ENCODE measurements at places on chromosomes 2 and 18.

GRCh38 chr2:102033031-102033749, 41.4 kb downstream of the IL1R2 start:
- peak; percentile 93 for DNase-seq

GRCh38 chr2:115414466-115414865, 972.0 kb downstream of the DPP10 start:
- no peak for DNase-seq

DNA sequence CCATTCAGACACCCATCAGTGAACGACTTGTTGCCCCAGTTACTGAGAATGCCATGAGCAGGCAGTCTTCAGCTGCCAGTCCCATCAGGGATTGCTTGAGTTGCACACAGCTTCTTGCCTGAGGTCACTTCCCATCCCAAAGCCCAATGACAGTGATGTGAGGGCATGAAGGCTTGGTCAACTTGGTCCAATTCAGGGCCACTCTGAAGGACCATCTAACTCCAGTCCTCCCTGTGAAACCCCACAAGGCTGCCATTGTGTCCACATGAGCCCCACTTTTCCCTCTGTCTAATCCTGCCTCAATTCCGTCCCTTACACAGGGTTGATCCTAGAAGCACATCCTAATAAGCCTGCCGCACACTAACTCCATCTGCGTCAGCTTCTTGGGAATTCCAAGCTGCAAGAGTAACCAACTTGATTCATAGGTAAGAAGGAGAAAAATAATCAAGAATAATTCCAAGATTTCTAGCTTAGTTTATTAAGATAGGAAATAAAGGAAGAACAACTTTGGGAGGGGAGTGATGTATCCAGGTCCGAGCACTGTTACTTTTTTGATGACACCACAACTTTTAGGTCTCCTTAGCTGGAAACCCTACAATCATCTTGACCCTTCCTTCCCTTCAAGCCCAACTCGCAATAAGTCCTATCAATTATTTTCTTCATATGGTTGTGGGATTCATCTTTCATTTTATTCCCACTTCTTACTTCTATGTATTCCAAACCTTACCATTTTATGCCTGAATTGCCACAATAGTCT, 110.9 kb downstream of the LRRC30 start:
- DNase-seq: no peak

DNA sequence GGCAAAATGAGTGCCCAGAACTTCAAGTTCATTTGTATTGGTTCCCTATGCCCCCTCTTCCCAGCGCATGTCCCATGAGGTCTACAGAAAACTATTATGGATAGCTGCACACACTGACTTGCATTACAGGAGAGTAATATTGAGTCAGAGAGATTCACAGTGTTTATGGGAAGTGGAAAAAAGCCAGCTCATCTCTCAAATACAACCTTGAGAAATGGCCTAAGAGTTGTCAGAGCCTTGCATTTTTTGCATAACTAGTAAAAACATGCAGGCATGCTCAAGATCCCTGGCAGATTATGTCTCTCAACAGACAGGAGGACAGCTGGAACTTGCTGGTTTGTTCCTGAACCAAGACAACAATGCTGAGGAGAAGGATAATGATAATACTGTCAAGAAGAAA, 1292.8 kb downstream of the DSC3 start:
- no peak for DNase-seq

DNA sequence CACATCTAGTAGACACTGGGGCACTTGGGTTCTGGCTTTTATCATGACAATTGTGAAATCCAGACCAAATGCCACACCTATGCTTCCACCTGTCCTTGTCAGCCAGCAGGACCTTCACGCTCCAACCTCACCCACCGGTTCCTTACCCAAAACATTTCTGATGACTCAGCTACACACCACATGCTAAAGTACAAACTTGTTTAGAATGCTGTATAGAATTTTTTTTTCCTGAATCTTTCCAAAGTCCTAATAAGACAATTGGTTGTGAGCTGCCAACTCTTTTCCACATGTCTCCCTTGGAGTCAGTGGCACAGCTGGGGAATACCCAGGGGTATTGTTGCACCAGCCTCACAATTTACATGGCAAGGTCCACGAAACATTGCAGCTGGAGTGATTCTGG, 75.5 kb upstream of the LPIN2 start:
- DNase-seq: no peak

- peak; percentile 52 for DNase-seq
Measured at GRCh38 chr2:68834737-68835376, 36.3 kb downstream of the BMP10 start.

DNA sequence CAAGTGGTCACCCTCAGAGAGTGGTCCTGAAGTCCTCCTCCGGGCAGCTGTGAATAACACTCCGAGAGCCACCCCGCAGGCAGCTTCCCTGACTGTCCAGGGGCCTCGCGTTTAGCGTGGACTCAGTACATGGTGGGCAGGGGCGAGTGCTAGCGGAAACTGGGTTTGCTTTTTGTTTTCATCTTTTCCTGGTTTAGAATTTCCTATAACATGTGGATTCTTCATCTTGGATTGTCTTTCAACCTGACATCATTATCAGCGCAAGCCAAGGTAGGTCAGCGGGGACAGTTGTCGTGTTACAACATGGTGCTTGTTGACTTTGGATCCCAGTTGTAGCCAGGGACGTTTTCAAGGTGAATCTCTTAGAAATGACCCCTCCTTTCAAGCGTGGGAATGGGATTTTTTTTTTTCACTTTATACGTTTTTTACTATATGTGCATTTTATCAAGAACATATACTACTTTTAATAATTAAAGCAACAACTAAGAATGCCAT, 20.9 kb downstream of the RMC1 start:
- DNase-seq: no peak
